Small intestine (tissue), 16 donors: ENCODE measurements at places on chromosomes 3 and 15. TPM values are rescaled to one million over a fixed set of nuclear protein-coding genes. Genes with fewer than 3 reads are reported as not detected.
A peak's percentile ranks its signal among the peaks of the same experiment; 100 is the strongest.

DNA sequence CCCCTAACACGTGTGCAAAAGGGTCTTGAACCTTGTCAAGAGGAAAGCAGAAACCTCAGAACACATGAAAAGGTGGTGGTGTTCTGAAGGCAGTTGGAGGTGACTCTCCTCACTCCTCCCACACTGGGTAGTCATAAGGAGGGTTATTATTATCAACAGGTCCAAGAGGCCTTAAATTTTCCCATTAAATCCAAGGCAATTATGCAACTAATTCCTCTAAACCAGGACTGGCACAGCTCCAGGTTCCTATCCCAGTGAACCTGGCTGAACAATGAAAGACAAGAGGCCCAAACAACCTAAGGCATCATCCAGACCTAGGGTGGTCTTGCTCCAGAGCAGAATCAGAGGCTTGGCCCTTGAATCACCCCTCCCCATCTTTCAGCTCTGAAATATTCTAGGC, 15.0 kb downstream of the MYLK start:
- no peak for DNase-seq

DNA sequence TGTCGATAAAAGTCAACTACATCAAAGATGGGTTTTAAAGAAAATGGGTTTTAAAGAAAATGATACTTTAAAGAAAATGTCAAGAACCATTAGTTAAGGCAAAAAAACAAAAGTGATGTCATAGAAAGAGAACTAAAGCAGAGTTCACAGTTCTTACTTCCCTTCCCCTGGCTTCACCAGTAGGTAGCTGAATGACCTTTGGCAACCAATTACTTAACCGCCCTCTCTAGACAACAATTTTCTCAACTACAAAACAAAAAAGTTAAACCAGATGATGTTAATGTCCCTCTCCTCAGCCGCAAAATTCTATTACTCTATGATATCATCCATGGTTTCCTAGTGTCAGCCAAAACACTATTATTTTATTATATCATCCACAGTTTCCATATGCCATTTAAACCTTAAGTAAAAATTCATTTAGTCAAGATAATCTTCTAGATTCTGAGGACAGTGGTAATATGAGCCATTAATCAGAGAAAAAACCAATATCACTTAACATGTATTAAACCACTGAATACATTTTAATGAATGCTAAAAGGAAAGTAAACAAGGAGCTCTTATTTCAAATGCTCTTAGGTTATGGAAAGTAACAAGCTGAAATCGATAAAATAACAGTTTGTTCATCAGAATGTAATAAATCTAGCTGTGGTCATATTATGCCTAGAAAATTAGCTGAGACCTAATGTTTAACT, 13.1 kb downstream of the RYK start:
- peak; percentile 51 for DNase-seq

Gene DGKG
- polyA plus RNA-seq, result 1.6 TPM

Gene SAMMSON
- polyA plus RNA-seq, result not detected
